Breast epithelium (tissue), 4 donors: ENCODE measurements at places on chromosomes 2 and 18.

- H3K27ac ChIP-seq = no peak overlapping the region
- no peaks in the 10 kb centered on the region for H3K27me3 ChIP-seq
- H3K36me3 ChIP-seq = no peaks in the 10 kb centered on the region
These were observed 246.7 kb downstream of the BABAM2 start for GRCh38 chr2:28137221-28137620.

- DNase-seq = no peak
- H3K27me3 ChIP-seq = no peaks in the 10 kb centered on the region
- no peaks in the 10 kb centered on the region for H3K36me3 ChIP-seq
These were observed 94.5 kb upstream of the KYNU start for GRCh38 chr2:142782942-142783443.

GRCh38 chr2:20214566-20215182, 10.3 kb downstream of the SDC1 start:
- H3K4me3 ChIP-seq = no peak overlapping the region
- DNase-seq = no peak
- no peaks in the 10 kb centered on the region for H3K27me3 ChIP-seq
- H3K4me1 ChIP-seq = peaks cover 27% of the 10 kb centered on the region
- peak overlapping the region; percentile 94 for H3K27ac ChIP-seq

DNA sequence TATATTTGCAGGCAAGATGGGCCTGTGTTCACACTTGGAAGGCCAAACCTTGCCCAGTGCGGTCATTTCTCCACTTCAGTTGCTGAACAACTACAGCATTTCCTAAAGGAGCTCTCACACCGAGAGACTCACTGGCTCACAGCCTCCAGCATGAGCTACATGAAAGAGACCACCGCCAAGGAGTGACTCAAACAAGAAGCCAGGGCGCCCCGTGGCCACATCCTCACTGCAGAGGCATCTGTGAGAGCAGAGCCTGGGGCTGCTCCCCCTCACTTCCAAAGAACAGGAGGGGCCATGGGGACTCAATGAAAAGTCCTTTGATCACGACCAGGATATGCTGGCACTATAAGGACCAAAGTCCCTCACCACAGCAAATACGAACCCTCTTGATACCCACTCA, 50.0 kb downstream of the TMEM163 start:
- H3K4me1 ChIP-seq = no peaks in the 10 kb centered on the region
- H3K36me3 ChIP-seq = no peaks in the 10 kb centered on the region
- DNase-seq = no peak
- H3K27me3 ChIP-seq = no peaks in the 10 kb centered on the region
- no peak overlapping the region for H3K27ac ChIP-seq
- no peak overlapping the region for H3K4me3 ChIP-seq

DNA sequence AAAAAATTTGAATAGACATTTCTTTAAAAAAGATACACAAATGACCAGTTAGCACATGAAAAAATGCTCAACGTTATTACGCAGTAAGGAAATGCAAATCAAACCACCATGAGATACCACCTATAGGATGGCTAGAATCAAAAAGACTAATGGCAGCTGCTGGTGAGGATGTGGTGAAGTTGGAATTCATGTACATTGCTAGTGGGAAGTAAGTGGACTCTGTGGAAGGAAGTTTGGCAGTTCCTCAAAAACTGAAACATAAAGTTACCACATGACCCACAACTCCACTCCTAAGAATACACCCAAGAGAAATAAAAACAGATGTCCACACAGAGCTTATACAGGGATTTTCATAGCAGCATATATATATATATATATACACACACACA, 51.2 kb downstream of the MBP start:
- DNase-seq = no peak
- no peaks in the 10 kb centered on the region for H3K36me3 ChIP-seq
- H3K27ac ChIP-seq = no peak overlapping the region
- no peaks in the 10 kb centered on the region for H3K4me1 ChIP-seq

- no peak overlapping the region for H3K27ac ChIP-seq
- no peaks in the 10 kb centered on the region for H3K36me3 ChIP-seq
These were observed 136.9 kb downstream of the MAIP1 start for GRCh38 chr2:200092235-200092634.

- DNase-seq = no peak
- no peaks in the 10 kb centered on the region for H3K4me1 ChIP-seq
- no peak overlapping the region for H3K4me3 ChIP-seq
These were observed 63.0 kb downstream of the RHBDD1 start for GRCh38 chr2:226898897-226899296.

DNA sequence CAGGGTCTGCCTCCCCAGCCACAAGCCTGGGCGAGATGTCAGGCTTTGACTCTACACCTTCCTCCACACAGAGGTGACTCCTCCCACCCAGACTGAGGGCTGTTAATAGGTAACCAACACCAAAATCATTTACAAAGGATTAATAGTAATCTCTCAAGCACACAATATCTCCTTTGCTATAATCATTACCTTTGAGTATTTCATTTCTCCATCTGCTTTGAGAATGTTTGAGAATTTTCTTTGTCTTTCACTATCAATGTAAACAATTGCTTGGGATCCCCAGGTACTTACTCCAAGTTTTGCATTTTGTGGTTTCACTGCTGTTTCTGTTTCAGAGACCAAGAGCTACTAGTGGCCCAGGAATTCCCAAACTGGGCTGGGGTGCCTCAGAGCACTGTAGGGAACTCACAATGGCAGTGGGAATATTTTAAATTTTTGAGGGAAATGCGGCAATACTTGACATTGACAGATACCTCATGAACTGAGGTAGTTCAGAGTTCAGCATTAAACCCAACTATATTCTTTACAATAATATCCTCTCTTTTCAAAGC, 166.4 kb upstream of the MGAT5 start:
- no peaks in the 10 kb centered on the region for H3K4me1 ChIP-seq
- H3K27me3 ChIP-seq = no peaks in the 10 kb centered on the region
- no peak overlapping the region for H3K4me3 ChIP-seq
- H3K27ac ChIP-seq = no peak overlapping the region
- DNase-seq = no peak

- no peak for DNase-seq
- no peak overlapping the region for H3K27ac ChIP-seq
- H3K36me3 ChIP-seq = no peaks in the 10 kb centered on the region
- no peaks in the 10 kb centered on the region for H3K27me3 ChIP-seq
- H3K4me1 ChIP-seq = peaks cover 4% of the 10 kb centered on the region
- H3K4me3 ChIP-seq = no peak overlapping the region
These were observed 200.0 kb downstream of the GLI2 start for GRCh38 chr2:120935339-120936313.

DNA sequence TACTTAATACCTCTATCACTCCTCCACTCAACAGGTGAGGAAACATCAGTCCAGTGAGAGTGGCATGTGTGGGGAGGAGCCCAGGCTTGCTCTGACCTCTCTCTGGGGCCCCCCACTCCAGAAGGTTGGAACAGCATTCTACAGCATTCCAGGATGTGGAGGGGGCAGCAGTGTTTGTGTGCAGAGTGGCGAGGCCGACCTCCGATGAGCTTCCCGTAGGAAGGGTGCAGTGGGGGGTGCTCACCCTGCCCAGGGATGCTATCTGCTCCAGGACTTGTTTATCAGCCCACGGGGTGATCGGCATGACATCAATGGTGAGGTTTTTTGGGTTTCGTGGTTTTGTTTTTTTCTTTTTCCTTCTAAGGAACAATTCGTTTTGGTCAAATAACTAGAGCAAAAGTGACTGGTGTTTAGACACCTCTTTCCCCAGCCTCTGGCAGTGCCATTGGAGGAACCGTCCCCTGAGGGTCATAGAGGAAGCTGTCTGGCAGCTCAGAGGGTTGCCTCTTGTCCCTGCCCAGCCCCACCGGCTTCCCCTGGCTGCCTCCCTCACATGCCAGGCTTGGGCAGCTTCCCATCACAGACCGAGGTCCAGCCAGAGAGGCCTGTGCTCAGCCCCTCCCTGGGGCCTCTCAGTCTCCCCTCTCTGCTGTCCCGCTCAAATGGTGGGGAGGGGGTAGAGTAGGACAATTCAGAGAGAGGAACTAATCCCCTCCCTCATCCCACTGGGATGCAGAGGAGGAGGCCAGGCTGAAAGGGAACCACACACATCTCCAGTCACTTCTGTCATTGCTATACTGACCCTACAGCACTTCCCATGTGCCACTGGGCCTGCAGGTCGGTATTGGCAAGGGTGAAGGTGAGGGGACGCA, 96.5 kb downstream of the ZFP36L2 start:
- no peaks in the 10 kb centered on the region for H3K27me3 ChIP-seq
- peaks cover 8% of the 10 kb centered on the region for H3K4me1 ChIP-seq
- H3K27ac ChIP-seq = peak overlapping the region; percentile 93
- no peaks in the 10 kb centered on the region for H3K36me3 ChIP-seq

DNA sequence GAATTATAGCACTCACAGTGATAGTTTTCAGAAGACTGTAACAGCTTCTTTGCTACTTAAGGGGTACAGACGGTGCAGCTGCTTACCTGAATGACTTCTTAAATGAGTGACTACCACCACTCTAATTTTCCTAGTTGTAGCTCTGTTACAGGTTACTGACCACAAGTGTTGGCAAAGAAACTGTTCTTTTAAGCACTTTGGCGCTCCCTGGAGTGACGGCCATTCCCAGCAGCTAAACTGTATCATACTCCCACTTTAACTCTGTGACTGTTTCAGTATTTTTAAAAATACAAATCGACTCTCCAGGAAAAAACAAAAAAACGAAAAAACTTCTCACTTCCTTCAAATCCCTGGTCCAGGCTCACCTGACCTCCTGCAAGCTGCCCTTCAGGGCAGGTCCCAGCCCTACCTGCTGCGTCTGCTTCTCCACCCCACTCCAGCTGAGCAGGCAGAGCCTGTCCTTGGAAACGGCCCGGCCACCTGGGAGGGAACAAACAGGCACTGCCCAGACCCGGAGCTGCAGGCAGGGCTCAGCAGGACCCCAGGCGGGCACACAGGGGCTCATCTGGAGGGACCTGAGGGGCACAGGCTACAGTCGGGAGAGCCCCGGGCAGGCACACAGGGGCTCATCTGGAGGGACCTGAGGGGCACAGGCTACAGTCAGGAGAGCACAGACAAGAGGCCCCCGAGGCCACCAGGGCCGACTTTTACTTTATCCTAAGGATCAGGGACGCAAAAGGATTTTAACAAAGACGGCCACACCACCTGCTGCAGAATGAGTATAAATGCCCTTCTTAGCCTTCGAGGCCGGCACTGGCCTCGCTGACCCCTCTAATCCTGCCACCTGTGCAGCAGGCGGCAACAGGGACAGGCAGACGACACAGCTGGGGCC, 24.5 kb downstream of the SLC66A2 start:
- no peaks in the 10 kb centered on the region for H3K27me3 ChIP-seq
- H3K27ac ChIP-seq = no peak overlapping the region
- H3K4me1 ChIP-seq = no peaks in the 10 kb centered on the region
- no peak overlapping the region for H3K4me3 ChIP-seq
- peak; percentile 12 for DNase-seq

GRCh38 chr2:237864940-237865622, 5.7 kb downstream of the RAMP1 start:
- H3K4me3 ChIP-seq = no peak overlapping the region
- peaks cover 8% of the 10 kb centered on the region for H3K27me3 ChIP-seq
- H3K4me1 ChIP-seq = no peaks in the 10 kb centered on the region
- DNase-seq = peak; percentile 41

GRCh38 chr2:223779877-223780276, 57.5 kb downstream of the AP1S3 start:
- DNase-seq = no peak
- no peak overlapping the region for H3K4me3 ChIP-seq
- H3K4me1 ChIP-seq = no peaks in the 10 kb centered on the region
- H3K36me3 ChIP-seq = no peaks in the 10 kb centered on the region
- H3K27me3 ChIP-seq = no peaks in the 10 kb centered on the region

- H3K27ac ChIP-seq = no peak overlapping the region
- no peak overlapping the region for H3K4me3 ChIP-seq
- DNase-seq = no peak
- H3K27me3 ChIP-seq = no peaks in the 10 kb centered on the region
- no peaks in the 10 kb centered on the region for H3K36me3 ChIP-seq
These were observed 140.8 kb downstream of the SEPTIN10 start for GRCh38 chr2:109472974-109473373.

- peaks cover 3% of the 10 kb centered on the region for H3K36me3 ChIP-seq
- H3K27me3 ChIP-seq = no peaks in the 10 kb centered on the region
- DNase-seq = no peak
- H3K27ac ChIP-seq = no peak overlapping the region
- peaks cover 2% of the 10 kb centered on the region for H3K4me1 ChIP-seq
- no peak overlapping the region for H3K4me3 ChIP-seq
These were observed 4.0 kb downstream of the YPEL5 start for GRCh38 chr2:30150786-30151185.

GRCh38 chr2:68434981-68435380, 32.1 kb downstream of the FBXO48 start:
- H3K4me3 ChIP-seq = no peak overlapping the region
- H3K36me3 ChIP-seq = no peaks in the 10 kb centered on the region
- no peaks in the 10 kb centered on the region for H3K27me3 ChIP-seq

DNA sequence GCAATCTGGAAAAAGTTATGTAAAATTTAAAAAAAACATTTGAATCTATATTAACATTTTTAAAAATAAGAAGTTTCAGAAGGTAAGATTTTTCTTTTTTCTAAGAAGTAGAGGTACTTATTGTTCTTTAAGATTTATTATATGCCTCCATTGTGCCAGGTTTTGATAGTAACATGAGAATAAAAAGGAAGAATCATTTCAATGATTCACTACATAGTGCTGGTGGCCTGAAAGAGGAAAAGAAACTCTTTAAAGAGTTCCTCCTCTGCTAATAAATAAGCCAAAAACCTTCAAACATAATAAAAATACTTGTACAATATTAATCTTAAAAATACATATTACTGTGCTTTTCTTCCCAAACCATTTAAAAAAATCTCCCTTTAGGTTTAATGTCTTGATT, 69.0 kb downstream of the ANKRD44 start:
- H3K4me1 ChIP-seq = no peaks in the 10 kb centered on the region
- no peaks in the 10 kb centered on the region for H3K36me3 ChIP-seq
- H3K27ac ChIP-seq = no peak overlapping the region
- no peak for DNase-seq
- no peaks in the 10 kb centered on the region for H3K27me3 ChIP-seq

GRCh38 chr2:15812187-15812780, 128.1 kb upstream of the MYCN start:
- DNase-seq = no peak
- H3K27me3 ChIP-seq = no peaks in the 10 kb centered on the region
- no peak overlapping the region for H3K4me3 ChIP-seq
- H3K27ac ChIP-seq = no peak overlapping the region

DNA sequence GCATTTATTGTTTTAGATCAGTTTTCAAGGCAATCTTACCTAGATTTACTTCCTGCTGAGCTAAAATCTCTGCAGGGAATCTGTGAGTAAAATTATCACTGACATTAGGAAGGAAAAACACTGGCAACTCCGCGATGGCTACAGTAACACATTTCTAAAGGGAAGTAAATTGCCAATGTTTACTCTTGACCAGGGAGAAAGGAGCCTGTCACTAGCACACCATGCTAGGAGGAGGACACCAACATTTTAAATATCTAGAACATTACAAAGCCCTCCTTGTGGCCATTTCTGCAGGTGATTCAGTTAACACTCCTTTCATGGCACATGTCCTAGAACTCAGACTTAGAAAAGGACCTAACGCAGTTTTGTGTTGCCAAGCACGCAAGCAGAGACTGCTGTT, 58.4 kb downstream of the TCF4 start:
- no peak for DNase-seq
- H3K27ac ChIP-seq = no peak overlapping the region
- H3K27me3 ChIP-seq = no peaks in the 10 kb centered on the region
- H3K4me1 ChIP-seq = no peaks in the 10 kb centered on the region

GRCh38 chr2:156908825-156909224, 348.7 kb upstream of the GALNT5 start:
- H3K27me3 ChIP-seq = no peaks in the 10 kb centered on the region
- H3K4me3 ChIP-seq = no peak overlapping the region
- H3K27ac ChIP-seq = no peak overlapping the region
